Fibroblast of pulmonary artery (primary cell): ENCODE measurements at places on chromosomes 16 and 17.
A peak's percentile ranks its signal among the peaks of the same experiment; 100 is the strongest.

DNA sequence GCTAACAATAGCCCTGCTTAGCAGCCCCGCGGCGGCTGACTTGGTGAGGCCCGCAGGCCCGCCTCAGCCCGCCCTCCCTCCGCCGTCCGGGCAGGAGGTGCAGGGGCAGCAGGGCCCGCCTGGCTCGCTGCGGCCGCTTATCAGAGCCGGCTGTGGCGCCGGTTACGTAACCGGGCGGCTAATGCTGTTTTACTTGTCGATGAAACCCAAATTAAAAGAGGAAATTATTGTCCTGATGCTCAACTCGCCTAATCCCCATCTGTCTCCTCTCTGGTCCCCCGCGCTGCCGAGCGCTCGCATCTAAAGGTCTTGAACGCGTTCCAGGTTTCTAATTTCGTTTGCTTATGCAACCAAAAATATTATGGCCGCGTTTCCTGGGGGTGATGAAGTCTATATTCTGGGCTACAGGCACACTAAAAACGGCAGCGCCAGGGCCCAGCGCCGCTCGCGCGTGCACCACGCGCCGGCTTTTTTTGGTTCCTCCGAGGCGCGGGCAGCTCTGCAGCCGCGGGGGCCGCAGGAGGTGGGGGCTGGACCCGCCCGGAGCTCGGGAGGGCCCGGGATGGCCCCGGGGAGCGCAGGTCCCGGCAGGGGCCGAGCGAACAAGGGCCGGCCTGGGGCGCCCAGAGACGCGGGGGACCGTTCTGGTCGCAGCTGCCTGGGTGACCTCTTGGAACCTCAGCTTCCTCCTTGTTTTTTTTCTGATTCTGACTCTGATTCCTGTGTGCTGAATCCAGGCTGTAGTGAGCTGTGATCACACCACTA lies 65.2 kb upstream of the TOB1 start:
- peak; percentile 88 for DNase-seq

- DNase-seq = peak; percentile 52
Observed at GRCh38 chr17:9768381-9768934, 22.9 kb downstream of the DHRS7C start.

DNA sequence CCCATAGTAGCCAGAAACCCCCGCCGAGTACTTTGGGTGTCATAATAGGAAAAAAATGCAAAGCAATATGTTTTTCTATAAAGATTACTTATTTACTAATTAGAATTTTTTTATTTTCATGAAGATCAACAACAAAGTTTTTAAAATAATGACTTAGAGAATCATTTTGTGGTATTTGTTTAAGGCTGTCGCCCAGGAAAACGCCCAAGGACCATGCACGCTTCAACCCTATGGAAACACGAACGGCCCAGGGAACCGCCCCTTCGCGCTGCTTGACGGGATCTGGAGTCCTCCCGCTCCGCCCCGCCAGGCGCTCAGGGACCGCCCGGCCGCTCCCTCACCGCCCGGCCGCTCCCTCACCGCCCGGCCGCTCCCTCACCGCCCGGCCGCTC lies 408 bp upstream of the KPNA2 start:
- DNase-seq = no peak

- no peak for DNase-seq
Observed at GRCh38 chr16:53356478-53357207, 77.6 kb upstream of the RBL2 start.

DNA sequence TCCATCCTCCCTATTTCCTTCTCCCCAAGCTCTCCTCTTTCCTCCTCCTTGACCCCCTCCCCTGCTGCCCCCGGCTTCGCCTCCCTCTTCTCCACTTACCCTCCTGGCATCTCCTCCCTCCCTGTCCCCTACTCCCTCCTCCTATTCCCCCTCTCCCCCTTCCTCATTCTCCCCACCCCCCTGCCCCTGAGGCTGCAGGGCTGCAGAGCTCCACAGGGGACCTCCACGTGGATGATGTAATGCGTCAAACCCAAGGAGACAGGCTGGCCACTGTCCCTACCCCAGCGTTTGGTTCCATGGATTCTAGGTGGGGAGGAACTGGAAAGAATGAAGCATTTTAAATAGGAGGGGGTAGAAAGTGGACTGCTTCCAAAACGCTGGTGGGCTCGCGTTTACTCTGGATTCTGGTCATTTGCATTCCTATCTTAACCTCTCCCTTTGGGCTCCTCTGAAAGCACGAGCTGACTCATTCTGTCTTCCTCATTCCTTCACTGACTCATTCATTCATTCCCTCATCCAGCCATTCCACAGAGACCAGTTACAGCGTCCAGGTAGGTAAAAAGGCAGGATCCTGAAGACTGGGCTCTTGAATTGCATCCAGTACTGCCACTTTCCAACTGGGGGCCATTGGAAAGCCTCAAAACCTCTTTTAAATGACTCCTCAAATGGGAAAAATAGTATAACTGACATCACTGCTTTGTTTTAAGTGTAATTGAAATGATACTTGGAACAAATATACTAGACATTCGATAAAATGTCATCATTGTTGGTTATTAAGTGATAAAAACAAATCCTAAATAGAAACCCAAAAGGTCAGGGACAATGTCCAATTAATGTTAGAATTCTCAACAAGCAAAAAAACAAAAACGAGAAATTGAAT lies 943 bp upstream of the COTL1 start:
- DNase-seq = peak; percentile 92

DNA sequence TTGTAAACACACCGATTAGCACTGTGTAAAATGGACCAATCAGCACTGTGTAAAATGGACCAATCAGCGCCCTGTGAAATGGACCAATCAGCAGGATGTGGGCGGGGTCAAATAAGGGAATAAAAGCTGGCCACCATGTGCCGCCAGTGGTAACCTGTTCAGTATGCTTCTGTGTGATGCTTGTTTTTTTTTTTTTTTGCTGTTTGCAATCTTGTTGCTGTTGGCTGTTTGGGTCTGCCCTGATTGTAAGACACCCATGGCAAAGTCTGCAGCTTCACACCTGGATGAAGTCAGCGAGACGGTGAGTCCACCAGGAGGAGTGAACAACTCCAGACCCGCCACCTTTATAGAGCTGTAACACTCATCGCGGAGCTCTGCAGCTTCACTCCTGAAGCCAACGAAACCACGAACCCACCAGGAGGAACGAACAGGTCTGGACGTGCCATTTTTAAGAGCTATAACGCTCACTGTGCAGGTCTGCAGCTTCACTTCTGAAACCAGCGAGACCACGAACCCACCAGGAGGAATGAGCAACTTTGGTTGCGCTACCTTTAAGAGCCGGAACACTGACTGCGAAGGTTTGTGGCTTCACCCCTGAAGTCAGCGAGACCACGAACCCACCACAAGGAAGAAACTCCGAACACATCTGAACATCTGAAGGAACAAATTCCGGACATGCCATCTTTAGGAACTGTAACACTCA lies 85.0 kb upstream of the MED9 start:
- DNase-seq = no peak

DNA sequence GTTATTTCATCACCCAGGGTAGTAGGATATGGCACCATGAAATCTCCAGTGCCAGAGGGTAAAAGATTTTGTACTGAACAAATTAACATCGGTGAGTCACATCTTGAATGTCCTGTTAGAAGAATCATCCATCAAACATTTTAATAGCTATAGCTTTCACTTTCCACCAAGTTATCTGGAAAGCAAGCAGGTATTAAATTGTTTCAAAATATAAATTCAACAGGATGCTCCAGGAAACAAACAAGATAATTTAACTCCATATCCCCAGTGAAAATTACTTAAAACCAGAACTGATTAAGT lies 2.4 kb downstream of the VEZF1 start:
- peak; percentile 36 for DNase-seq

DNA sequence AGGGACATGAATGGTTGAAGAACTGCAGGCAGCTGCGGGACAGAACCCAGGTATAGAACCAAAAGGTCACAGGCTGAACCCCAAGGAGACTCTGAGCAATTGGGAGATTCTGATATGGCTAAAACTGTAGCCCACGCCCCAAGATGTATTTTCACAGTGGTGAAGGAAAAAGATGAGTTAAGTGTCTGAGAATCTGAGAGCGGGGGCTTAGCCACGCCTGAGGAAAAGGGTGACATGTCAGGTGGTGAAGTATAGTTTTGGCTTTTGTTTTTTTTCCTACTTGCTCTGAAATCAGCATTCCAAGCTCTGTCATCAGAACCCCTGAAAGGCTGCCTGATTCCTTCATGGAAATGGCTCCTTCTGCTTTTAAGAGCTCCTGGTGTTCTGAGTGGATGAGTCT lies 73.3 kb downstream of the AKAP1 start:
- DNase-seq = no peak

DNA sequence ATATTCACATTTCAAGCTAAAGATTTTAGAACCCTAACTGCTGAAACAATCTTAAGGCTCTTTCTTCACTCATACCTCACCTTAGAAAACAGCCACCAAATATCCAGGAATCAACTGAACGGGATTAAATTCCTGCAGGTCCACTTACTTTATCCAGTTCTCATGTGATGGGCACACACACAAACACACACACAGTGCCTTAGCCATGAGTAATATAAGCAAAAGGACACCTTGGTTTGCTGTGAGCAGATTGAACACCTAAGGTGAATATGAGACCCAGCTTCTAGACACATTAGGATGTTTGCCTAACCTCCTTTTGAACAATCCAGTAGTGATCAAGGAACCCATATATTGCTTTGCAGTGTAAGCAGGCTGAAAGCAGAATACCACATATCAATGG lies 81.5 kb downstream of the TUBD1 start:
- no peak for DNase-seq

DNA sequence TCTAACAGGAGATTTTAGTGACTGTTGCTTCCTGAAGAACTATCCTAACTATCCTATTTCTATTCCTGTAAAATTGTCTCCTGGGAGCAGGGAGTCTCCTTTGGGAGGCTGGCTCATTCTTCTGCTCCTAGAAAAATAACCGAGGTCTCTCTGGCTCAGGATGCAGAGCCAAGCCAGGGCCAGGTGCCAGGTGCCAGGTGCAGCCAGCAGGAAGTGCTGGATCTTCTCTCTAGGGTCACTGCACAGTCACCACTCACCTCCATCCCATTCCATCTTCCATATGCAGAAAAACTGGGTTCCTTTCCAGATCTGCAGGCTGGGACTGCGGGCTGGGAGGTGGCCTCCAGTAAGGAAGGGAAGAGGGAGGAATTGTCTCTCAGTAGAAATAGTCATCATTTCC lies 3.8 kb upstream of the TMC7 start:
- DNase-seq = no peak

- DNase-seq = no peak
Observed at GRCh38 chr17:27608328-27609230, 22.4 kb upstream of the LGALS9 start.

DNA sequence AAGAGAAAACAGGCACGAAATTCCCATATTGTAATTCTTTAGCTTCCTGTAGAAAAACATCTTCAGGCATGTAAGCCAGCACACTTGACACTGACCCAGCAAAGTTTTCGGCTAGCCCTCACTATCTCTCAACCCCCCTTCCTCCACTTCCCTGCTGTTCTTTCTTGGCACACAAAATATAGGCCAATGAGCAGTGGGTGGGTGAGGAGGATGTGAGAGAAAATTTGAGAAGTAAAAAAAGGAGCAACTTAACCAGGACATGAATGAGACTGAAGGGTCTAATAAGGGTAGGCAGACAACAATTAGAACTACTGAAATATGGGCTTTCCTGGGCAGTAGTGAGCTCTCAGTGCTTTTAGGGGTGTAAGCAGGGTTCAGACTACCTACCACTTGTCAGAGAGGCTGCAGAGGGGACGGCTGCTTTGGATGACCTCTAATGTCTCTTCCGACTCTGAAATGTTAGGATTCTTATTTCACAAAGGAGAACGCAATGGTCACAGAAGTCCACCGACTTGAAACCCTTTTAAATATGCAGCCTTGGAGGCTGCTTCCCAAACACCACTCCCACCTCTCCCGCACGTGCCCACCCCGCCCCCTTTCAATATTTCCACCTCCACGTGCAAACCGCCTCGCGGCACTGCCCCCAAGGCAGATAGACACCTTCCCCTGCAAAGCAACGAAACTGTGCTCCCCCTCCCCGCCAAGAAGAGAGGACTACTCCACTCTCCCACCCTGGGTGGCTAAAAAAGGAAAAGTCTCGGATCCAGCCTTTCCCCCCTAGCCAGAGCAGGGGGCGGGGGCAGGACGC lies 889 bp downstream of the MBTD1 start:
- peak; percentile 29 for DNase-seq

GRCh38 chr16:49129935-49130334 lies 151.7 kb downstream of the CBLN1 start:
- DNase-seq = no peak

GRCh38 chr16:67206838-67207248 lies 7.9 kb downstream of the ELMO3 start:
- DNase-seq = no peak

- no peak for DNase-seq
Observed at GRCh38 chr17:36854982-36855381, 82.3 kb upstream of the LHX1 start.

GRCh38 chr17:1022278-1023024 lies 25.5 kb downstream of the TIMM22 start:
- no peak for DNase-seq

- no peak for DNase-seq
Observed at GRCh38 chr17:79949656-79950209, 85.9 kb downstream of the TBC1D16 start.

DNA sequence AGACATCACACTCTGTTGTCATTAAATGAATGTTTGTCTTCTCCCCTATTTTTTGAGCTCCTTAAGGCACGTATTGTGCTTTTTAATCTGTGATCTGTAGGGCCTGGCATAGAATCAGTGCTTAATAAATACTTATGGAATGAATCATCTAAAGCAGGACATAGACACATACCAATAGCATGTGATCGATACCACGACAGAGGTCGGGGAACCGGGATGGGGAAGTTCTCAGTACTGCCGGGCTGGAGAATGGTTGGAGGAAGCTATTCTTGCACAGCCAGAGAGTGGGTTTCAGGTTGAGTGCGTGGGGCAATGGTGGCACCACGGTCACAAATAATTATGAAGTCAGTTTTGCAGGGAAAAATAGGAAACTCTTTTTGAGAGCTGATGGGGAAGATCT lies 26.8 kb downstream of the NLRP1 start:
- peak; percentile 59 for DNase-seq

DNA sequence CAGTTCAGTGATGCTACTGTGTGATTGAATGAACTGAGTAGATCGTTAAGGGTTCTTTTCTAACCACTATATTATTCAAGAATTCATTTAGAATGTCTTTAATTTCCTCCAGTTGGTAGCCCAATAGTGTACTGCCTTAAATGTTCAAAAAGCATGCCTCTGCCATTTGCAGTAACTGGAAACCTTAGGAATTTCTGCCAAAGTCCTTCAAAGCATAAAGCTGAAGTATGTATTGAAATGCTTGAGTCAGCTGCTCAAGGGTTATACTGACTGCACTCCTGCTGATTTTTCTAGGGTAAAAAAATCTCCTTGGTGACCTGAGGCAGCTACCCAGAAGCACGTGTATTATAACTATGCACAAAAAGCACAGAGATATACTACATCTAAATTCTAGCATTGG lies 56.5 kb downstream of the SNTB2 start:
- peak; percentile 38 for DNase-seq

- no peak for DNase-seq
Observed at GRCh38 chr16:28623172-28623711, 13.4 kb upstream of the SULT1A1 start.

- DNase-seq = no peak
Observed at GRCh38 chr17:50573866-50574611, 13.5 kb downstream of the CACNA1G start.

GRCh38 chr17:29827179-29827578 lies 102.8 kb downstream of the SSH2 start:
- no peak for DNase-seq

GRCh38 chr16:82231008-82231787 lies 61.2 kb upstream of the MPHOSPH6 start:
- no peak for DNase-seq
